ENCODE measurements at places on chromosomes 1 and 21.

GRCh38 chr1:151993084-151993733 is 450 bp downstream of the S100A10 start:
- no peak for DNase-seq

DNA sequence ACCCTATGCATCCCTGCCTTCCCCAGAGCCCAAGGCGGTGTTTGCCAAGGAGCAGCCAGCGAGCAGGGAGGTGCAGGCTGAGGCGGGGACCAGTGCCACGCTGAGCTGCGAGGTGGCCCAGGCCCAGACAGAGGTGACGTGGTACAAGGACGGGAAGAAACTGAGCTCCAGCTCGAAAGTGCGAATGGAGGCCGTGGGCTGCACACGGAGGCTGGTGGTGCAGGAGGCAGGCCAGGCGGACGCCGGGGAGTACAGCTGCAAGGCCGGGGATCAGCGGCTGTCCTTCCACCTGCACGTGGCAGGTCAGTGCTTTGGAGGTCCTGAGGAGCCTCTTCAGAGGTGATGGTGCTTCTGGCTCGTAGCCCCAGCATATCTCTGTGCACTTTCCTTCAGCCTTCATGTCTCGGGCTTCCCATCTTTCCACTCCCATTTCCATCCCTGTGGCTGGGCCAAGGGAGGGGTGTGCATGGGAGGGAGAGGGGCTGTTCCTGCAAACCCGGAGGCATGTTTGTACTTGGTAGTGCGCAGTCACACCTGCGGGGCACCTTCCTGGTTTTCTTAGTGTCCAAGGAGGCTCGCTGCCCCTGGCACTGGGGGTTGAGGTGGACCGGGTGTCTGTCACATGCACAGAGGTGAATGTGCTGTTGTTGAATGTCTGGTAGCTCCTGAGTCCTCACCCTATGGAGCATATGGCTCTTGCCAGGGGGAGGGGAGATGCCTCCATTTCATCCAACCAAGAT is 56.4 kb downstream of the OBSCN start:
- DNase-seq = no peak

GRCh38 chr1:82073659-82074058 is 272.9 kb downstream of the ADGRL2 start:
- DNase-seq = no peak

DNA sequence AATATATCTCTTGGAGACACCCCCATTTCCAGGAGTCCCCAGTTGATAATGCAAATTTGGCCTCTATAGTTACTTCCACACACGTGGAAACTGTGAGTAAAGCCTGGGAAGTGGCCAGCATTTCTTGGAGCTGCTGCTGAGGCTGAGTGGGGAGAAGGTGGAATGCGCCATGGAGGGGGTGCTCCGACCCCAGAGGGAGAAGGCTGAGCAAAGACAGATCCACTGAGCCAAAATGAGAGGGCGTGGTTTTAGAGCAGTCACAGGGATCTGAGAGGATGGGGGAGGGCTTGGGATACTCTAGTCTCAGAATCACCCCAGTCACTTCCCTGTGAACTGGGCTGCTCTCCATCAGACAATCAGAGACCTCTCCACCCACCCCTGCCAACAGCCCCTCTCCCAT is 38.7 kb downstream of the TRIM62 start:
- DNase-seq = no peak

GRCh38 chr1:77400781-77401180 is 119.0 kb downstream of the AK5 start:
- DNase-seq = no peak

DNA sequence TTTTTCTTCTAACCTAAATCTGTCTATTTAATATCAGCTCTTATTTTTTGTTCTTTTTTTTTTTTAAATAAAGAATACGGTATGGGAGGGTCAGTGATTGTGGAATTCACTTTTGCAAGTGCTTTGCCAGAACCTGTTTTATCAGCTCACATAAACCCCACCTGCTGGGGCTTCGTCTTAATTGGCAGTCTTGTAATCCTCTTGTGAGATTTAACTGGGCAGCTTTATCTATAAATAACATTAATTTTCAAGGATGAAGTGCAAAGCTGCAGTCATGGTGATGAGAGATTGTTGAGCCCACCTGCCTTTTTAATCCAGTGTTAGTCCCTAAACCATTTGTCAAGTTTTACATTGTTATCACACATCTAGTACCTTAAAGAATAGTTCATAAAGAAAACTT is 18.2 kb upstream of the PDC start:
- DNase-seq = no peak

DNA sequence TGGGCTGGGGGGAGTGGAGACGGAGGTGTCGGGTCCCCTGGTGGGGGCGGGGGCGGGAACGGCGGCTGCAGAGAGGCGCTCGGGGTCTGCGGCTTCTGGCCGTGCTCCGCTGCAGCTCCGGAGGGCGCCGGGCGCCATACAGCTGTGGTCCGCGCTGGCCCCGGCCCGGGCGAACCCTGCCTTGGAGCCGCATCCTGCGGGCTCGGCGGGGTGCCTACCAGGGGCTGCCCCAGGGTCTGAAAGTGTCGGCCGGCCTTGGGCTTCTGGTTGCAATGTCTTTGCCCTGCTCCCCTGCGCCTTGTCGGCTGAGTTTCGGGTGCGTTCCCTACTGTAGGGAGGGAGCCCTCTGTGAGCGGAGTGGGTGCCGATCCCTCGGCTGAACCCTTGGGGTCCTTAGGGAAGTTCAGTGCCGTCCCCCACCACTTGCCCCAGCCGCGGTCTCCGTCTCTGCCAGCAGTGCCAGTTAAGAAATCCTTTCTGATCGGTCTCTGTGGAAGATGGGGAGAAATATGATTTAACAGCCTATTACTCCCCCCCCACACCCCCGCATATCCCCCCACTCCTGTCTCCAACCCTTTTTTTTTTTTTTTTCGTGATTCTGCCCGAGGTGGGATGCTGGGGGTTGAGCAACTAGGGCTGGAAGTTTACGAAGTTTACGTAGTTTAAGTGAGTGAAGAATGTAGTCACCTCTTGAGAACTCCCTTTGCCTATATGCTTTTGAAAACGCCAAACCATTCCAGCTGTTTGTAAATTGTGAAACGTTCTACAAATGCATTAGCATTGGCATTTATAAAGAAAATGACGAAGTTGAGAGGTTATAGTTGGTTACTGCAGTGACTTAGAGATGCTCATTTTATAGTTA is 588 bp downstream of the NEXN start:
- DNase-seq = peak; percentile 35

- DNase-seq = peak; percentile 12
These were observed 538 bp downstream of the GBP2 start for GRCh38 chr1:89125240-89125912.

DNA sequence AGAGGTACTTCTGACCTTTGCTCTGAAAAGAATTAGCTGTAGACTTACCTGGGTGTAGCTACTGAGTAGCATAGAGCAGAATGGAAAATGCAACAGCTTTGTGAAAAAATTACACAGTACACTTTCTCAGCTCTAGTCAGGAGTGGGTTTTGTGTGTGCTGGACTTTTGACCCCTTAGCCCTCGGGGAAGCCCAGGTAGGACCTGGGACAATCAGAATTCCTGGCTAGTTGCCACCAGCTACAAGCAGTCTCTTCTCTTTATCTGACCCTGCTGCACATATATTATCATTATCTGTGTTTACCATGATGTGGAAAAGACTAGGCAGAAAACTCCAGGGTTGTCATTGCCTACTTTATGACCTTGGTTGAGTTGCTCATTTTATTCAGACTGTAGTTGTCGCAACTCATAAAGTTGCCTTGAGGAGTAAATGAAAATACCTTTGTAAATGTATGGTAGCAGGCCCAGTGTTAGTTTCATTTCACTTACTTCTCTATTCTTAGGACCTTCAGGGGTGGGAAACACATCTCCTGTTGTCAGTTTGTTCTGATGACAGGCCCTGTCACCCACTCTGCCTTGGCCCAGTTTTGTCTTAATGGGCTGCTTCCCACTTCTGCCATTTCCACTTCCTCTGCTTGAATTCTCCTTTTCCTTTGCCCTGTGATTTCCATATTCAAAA is 5.4 kb downstream of the NEK7 start:
- no peak for DNase-seq

DNA sequence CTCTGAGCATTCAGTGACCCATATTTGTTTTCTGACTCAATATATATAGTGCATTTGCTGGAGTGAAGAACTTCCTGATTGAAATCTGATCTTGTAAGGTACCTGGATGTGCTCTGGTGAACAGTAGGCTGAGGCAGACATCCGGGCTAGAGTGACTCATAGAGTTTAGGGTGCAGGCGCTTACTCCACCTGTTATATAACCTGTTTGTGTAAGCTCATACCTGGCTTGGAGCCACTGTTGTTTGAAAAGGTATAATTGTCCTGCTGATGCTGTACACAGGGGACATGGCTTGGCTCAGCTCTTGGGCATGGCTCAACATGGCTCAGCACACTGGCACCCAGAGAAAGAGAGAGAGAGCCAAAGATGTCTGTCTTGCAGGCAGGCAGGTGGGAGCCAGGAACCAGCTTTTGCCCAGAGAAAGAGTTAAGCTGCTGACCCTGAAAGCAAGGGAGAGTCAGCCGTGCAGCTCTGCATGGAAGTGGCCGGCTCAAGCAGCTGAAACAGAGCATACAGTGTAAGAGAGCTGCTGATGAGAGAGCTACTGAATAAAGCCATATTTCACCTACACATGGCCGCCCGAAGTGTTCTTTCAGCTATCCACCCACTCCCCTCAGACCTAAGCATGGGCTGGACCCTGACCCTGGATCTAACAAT is 43.2 kb downstream of the GJA5 start:
- DNase-seq = no peak

- DNase-seq = no peak
These were observed 104.6 kb downstream of the NEGR1 start for GRCh38 chr1:72177711-72178110.

- DNase-seq = no peak
These were observed 75.5 kb upstream of the VAMP3 start for GRCh38 chr1:7695497-7696117.

DNA sequence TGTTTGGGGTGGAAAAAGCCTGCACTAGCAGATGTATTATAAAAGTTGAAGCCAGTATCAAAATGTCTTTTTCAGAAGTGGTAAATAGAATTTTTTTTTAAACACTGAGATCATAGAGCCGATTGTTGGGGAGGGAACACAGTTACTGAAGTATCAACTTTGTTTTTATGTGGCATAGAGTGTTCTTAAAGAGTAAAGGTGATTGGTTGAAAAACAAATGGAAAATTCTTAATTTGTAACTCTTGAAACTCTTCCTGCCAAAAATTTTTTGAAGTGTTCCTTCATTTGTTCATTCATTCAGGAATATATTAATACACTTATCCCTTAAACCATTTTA is 83.3 kb downstream of the DISP1 start:
- DNase-seq = no peak

GRCh38 chr1:200217703-200218102 is 190.2 kb downstream of the NR5A2 start:
- no peak for DNase-seq

DNA sequence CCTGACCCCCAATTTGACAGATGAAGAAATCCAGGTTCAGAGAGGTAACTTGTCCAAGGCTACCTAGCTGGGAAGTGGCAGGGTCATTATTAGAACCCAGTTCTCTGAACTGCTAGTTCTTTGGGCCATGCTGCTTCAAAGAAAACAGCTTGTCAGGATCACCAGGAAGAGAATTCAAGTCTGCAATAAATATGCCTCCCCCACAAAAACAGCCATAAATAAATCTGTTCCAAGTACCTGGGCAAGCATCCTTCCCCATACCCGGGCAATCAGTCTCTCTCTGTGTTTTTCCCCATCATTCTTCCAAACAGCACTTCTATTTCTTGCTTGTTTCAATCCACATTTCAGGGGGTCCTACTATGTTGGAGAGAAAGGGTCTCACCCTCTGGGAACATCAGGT is 34.1 kb downstream of the SLC9A1 start:
- no peak for DNase-seq
